Stimulated activated CD4-positive, alpha-beta T cell treated with anti-CD3 and anti-CD28 coated beads, Interleukin-4, amount 100 ng/mL, for 48 hours (primary cell): ENCODE measurements at places on chromosomes 11 and 22.

DNA sequence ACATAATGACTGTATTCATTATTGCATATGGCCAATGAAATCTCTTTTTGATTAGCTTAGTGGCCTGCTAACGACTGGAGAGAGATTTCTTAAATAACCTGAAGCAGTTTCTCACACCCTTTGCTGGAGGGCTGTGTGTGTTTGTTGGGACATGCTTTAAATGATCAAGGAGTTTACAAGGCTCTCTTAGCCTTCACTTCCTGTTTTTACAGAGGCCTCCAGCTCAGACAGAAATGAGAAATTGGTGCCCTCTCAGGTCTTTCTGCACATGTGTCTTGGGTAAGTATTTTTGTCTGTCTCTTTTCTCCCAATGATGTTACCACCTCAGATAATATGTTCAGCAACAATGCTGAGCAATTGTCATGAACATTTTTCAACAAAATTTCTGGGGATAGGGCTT lies 884.4 kb upstream of the CNTN5 start:
- no peak for DNase-seq

DNA sequence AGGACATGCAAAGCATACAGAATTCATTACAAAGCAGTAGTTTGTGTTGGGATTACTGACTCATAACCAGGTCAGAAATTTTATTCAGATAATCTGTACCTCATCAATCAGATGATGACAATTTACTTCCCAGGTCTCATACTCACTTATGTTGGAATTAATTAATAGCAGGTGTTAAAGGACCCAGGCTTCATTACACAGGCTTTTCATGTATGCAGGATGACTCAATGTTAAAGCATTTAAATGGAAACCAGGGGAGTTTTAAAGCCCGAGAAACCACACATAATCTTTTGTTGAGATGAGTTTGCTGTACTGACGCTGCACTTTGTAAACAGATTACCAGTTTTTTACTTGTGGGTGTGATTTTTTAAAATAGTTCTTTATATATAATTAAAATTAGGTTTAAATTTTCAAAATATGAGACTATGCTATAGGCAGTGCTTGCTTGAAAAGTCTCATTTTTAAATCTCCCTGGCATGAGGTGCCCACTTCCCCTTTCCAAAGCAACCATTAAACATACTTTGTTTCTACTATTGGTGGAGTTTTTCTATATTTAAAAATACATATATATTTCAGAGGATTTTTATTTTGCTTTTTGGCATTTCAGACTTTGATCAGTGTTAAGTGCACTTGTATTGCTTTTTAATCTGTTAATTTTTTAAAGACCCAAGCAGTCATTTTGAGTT lies 41.0 kb downstream of the CEP57 start:
- no peak for DNase-seq

DNA sequence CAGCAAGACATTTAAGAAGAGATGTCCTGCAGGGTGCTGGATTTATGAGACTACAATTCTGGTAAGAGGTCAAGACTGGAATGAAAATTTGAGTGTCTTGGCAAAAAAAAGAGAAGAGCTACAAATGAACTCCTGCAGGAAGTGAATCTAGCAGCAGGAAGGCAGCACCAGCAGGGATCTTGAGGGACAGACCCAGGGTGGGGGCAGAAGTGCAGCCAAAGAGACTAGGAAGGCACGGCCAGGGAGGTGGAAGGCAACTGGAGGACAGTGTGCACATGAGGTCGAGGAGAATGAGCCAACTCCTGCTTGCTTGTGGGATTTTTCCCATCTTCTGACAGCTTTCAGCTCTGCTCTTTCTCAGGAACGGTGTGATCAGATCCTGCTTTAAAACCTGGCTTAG lies 263.2 kb downstream of the BUD13 start:
- no peak for DNase-seq

DNA sequence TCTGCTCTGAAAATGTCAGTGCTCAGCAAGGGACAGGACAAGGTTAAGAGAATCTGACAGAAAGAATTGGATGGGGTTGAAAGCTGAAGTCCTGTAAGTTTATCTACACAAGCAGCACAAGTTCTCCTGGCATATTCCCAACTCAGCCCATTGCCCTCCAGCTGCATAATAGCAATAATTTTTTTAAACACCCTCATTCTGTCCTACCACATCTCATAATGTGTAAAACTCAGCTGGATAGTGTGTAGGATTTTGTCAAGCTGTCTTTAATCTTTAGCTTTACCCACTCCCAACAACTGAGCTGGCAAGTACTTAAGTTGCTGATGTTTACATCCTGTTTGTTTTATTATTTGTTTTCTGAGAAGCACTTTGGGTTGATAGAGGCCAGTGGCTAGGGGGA lies 158.9 kb downstream of the CADM1 start:
- no peak for DNase-seq

DNA sequence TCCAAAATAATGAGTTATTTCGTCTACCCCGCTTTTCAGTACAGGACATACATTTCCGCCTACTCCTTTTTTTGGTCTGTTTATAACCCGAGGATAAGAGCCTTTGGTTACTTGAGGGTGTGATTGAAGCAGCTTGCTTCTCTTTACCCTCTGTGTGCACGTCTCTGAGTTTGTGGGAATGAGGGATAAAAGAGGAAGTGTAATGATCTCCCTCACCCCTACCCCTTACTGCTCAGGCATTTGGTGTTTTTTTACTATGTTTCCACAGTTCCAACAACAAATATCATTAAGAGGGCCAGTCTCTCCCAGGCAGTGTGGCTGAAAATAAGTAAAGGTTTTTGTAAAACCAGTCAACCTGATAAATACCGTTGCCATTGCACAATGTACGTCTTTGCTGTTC lies 83.2 kb upstream of the GAL start:
- DNase-seq = no peak

- no peak for DNase-seq
Measured at GRCh38 chr11:115682101-115682500, 177.9 kb upstream of the CADM1 start.

DNA sequence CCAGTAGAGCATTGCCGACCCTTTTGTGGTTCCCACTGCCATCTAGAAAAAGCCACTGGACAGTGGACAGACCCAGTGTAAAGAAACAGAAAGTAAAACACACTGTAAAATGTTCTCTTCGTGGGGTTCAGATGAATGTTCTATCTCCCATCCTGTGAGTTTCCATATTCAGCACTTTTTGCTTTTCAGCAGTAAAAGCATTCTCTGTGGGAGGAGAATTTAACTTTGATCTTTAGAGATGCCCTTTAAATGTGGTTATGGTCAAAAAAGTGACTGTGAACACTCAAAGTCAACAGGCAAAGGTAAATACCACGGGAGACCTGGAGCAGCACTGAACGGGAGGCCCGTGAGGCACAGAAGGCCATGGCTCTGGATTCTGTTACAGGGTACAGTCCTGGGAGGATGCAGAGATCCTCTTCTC lies 53.9 kb downstream of the FLI1 start:
- DNase-seq = no peak

DNA sequence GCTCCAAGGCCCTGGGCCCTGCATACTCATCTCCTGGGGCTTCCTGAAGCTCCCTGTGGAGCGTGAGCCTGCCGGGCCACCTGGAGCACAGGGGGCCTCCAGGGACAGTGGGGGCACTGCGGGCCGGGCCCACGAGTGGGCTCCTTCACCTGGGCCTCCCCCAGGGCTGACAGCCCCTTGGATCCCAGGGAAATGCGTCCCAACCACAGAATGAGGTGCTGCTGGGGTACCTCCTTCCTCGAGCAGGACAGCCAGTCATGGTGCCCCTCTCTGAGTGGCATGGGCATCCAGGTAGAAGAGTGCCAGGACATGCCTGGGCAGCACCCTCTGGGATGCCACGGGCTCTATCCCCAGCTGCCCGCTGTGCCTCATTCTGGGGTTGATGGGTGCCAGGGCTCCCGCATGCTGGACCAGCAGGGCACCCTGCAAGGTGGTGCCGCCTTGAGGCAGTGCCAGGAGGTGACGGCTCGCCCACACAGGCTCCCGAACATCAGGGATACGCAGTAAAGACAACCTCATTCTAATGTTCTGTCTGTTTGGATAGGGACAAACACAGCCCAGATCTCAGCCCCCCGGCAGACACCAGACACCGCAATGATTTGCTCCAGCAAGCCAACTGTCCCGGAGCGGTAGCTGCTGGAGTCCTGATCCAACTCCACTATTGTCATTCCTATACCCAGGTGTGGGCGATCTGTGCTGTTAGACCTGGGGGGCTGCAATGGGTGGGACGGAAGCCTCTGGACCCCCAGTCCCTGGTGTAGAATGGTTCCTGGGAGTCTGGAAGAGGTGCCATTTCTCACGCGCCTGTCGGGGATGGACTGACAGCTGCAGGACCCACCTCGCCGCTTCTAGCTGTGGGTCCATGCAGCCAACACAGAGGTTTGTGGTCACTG lies 25.8 kb downstream of the KRTAP5-5 start:
- DNase-seq = no peak

DNA sequence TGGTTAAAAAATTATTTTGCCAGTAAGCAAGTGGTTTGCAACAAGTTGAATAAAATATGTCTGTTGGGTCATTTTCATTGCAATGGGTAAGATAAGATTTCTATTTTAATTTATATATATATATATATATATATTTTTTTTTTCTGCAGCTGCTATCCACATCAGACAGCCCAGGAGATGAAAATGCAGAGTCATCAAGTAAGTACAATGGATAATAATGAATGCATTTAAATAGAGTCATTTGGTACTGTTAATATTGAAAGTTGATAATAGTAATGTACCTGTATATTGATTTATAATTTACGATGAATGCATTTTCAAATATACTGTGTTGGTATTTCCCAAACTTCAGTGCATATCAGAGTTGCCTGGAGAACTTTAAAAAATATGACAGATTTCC lies 11.5 kb downstream of the BIRC3 start:
- no peak for DNase-seq

DNA sequence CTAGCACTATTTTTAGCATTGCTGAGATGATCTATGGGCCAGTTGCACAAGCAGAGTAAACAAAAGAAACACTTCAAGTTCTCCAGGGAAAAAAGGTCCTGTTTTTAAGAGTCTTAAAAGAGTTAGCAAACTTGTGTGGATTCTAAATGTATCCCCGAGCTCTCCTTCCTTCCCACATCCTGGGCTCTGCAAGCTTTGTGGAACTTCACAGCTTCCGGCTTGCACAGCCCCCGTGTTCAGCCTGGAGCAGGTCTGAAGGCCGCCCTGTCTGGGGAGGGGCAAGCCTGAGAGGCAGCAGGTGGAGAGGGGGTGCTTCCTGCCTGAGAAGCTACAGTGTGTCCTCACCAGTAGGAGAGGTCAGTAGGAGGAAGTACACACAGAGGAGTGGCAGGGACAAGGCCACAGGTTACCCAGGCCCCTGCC lies 35.1 kb upstream of the SUSD2 start:
- DNase-seq = no peak

DNA sequence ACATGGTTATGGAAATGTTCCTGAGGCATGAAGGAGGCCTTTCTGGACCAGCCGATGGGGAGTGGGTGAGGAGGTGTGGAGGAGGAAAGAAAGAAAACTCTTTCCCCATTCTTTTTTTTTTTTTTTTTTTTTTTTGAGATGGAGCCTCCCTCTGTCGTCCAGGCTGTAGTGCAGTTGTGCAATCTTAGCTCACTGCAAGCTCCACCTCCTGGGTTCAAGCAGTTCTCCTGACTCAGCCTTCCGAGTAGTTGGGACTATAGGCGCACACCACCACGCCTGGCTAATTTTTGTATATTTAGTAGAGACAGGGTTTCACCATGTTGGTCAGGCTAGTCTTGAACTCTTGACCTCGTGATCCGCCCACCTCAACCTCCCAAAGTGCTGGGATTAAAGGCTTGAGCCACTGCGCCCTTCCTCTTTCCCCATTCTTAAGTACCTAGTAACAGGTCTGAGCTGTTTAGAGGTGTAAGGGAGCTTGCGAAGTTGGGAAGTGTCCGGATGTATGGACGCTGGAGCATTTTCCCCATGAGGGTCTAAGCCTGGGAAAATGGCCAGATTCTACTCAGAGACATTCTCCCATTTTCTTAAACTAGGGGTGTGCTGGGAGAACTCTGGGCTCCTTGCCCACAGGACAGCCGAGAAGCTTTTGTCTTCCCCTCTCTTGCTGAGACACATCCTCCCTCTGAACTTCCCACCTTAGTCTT lies 135.8 kb downstream of the TEAD1 start:
- DNase-seq = no peak

GRCh38 chr11:31986201-31986889 lies 104.5 kb upstream of the RCN1 start:
- no peak for DNase-seq

- DNase-seq = no peak
Measured at GRCh38 chr11:118913411-118914125, 12.2 kb downstream of the BCL9L start.

- DNase-seq = no peak
Measured at GRCh38 chr11:112437096-112437495, 176.4 kb upstream of the PLET1 start.

- no peak for DNase-seq
Measured at GRCh38 chr11:60241786-60242185, 1.2 kb downstream of the MS4A4E start.

DNA sequence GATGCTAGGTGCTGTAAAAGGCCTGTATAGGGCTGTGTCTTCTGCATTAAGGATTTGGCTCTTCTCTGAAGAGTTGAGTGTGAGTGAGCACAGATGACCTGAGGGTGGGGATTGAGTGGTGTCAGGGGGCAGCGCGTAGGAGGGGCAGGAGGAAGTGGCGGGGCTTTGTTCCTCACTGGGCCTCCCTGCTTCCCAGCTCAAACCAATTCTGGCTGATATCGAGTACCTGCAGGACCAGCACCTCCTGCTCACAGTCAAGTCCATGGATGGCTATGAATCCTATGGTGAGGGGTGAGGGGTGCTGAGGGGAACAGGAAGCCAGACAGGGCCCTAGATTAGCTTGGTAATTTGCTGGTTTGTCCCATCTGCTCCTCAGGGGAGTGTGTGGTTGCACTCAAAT lies 9.1 kb downstream of the PHOX2A start:
- DNase-seq = no peak

GRCh38 chr11:133545199-133545803 lies 13.0 kb upstream of the OPCML start:
- DNase-seq = no peak

DNA sequence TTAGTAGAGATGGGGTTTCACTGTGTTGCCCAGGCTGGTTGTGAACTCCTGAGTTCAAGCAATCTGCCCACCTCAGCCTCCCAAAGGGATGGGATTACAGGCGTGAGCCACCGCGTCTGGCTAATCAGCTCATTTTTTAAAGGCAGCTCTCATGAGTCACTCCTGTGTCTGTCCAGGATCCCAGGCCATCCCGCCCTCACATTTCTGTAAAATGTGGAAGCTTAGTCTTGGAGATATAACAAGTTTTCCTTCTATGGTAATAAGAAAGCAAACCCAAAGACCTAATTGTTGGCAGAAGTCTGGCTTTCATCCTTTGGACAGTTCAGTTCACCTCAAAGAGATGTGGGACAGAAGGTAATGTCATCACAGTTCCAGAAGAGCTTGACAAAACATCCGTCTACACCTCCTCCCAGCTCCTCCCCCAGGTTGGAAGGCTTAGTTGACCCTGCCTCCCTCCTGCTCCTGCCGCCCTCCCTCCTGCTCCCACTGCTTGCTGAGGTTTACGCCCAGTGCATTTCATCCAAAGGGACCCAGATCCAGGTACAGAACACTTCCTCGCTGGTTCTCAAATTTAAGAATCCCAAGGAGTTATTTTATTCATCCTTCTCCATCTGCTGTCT lies 6.4 kb downstream of the DRD2 start:
- no peak for DNase-seq
